Stimulated activated CD4-positive, alpha-beta T cell treated with anti-CD3 and anti-CD28 coated beads, TNF-alpha, amount 100 ng/mL, for 24 hours (primary cell): ENCODE measurements at places on chromosomes 3 and 15.

DNA sequence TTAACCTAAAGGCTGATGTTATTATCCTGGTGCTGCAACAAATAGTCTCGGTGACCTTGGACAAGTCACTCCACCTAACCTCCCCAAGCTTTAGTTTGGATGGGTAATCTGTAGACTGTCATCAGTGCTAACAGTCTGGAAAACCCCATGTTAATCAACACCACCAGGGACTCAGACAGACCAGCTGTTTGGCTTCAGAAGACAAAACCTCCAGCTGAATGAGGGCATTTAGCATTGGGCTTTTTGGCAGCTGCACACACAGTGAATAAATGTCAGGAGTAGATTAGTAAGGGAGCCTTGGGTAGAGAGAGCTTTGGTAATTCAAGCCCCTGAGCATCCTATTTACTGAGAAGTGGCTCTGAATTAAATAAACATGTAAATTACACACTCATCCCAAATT lies 24.9 kb upstream of the C3orf80 start:
- DNase-seq = no peak

DNA sequence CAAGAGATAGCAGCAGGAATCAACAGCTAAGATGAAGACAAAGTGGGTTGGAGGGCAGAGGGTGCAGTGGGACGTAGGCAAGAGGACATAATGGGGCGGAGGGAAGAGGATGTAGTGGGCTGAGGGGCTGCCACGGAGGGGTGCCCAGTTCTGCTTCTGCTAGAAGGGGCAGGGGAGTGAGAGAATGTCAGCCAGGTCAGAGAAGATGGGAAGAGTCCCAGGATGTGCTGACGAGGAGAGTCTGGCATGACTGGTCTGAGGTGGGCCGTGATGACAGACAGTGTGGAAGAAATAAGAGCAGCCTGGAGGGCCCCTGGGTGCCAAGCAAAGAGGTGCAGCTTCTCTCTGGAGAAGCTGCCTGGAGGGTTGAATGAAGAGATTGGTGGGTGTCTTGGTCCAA lies 4.0 kb downstream of the SPSB4 start:
- DNase-seq = no peak

DNA sequence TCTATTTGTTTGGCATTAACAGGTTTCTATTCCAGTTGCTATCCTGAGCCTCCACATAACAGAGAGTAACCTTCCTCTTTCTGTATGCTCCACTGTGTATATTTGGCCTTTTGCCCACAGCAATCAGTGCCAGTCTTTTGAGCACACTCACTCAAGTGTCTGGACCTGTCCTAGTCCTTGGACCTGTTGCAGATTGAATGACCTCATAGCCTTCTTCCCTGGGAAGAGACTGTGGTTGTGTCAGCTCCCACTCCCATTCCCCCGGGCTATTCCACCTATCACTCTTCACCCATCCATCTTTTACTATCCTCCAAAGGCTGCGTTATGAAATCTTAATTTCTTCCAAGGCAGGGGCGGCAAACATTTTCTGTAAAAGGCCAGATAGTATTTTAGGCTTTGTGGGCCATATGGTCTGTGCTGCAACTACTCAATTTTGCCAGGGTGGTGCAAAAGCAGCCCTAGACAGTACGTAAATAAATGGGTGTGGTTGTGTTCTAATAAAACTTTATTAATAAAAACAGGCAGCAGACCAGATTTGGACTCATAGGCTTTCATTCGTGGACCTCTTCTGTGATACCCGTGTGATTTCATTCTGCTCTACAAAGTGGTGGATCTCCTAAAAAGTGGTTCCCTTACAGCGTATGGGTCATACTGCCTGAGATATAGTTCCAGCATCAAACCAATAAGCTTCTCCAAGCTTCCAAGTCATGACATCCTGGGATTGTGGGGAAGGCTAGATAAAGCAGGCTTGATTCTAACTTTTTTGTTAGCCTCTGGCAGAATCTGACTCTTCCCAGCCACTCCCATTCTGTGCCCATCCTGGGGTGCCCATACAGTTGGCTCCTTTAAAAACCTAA lies 57.4 kb downstream of the CDAN1 start:
- no peak for DNase-seq

DNA sequence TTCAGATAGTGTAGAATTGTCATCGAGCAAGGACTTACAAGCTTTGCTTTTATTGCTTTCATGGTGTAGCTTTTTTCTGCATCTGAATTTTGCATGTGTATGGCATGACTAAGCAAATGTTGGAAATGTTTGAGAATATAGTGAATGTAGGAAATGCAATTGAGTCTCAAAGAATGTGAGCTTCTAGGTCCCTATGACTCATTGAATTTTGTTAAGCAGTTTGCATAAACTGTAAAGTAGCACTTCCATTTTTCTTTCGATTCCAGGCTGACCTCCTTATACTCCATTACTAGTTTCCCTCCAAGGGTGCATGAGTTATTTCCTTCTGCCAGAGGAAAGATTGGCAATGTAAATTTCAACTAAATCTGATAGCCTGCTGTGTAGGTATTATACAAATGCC lies 619.2 kb downstream of the DIPK2A start:
- DNase-seq = no peak

- DNase-seq = no peak
Measured at GRCh38 chr15:66838671-66839239, 136.7 kb downstream of the SMAD6 start.

GRCh38 chr3:58062472-58062871 lies 54.2 kb downstream of the FLNB start:
- no peak for DNase-seq

- no peak for DNase-seq
Measured at GRCh38 chr15:100336061-100336460, 5.7 kb downstream of the ADAMTS17 start.
